ENCODE measurements at places on chromosomes 1 and 21.

DNA sequence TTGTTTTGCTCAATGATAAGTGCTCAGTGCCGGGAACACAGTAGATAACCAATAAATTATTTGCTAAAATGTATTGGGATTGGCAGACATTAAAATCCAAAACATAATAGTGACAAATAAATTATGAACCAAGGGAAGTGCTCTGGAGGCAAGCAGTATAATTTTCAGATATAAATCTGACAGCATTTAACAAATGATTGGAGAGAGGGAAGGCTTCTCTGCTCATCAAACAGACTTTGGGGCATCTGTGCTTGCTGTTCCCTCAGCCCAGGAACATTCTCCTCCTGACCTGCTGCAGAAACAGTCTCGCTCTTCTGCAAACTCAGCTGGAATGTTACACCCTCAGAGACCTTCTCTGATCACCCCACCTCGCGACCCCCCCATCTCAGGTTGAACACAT lies 2.2 kb downstream of the CD46 start:
- DNase-seq, result no peak

GRCh38 chr1:42552636-42553035 lies 89.5 kb downstream of the CCDC30 start:
- no peak for DNase-seq

DNA sequence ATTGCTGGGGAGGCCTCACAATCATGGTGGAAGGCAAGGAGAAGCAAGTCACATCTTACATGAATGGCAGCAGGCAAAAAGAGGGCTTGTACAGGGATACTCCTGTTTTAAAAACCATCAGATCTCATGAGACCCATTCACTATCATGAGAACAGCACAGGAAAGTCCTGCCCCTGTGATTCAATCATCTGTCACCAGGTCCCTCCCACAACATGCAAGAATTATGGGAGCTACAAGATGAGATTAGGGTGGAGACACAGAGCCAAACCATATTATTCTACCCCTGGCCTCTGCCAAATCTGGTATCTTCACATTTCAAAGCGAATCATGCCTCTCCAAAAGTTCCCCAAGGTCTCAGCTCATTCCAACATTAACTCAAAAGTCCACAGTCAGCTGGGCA lies 11.1 kb upstream of the MIA3 start:
- DNase-seq, result no peak

DNA sequence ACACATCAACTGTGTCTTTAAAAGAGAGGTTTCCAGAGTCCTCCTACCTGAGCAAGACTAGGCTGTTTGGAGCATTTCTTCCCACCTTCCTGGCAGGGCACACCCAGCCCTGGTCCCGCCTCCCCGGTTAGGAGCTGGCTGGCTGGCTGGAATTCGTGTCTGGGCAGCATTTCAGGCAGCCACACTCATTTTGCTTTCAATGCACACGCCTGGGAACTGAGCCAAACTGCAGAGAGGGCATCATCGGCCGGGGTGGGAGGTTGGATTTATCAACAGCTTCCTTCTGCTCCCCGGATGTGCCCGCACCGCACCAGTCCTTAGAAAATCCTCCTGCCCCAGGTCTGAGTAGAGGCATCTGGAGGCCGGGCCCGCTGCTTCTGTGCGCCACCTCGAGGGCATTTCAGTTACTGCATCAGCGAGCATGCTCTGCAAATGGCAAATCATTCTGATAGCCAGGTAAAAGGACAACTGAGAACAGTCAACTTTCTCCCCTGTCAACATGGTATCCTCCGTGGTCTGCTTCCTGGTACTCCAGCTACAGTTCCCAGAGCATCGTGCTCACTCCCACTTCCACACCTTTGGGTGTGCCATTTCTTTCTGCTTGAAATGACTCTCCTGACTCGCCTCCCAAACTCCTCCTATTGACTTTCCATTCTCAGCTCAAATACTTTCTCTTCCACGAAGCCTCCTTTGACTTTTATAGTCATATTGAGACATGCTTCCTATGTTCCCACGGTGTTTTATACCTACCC lies 20.6 kb downstream of the TCEA3 start:
- peak; percentile 92 for DNase-seq

DNA sequence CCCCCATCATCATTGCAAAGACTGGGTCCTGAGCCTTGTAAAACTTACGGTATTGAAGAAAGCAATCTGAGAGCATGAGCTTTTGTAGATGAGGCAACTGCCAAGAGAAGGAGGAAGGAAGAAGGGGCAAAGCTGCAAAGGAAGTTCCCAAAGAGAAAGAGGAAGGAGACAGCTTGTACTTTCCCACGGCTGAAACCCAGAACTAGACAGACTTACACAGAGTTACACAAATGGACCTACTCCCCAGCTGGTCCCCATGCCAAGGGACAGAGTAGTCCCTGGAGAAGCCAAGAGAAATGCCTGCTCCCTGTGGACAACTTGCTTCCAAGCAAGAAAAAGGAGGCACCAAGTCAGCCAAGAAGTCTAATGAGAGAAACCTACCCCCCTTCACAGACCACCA lies 22.6 kb downstream of the SLC5A9 start:
- no peak for DNase-seq

DNA sequence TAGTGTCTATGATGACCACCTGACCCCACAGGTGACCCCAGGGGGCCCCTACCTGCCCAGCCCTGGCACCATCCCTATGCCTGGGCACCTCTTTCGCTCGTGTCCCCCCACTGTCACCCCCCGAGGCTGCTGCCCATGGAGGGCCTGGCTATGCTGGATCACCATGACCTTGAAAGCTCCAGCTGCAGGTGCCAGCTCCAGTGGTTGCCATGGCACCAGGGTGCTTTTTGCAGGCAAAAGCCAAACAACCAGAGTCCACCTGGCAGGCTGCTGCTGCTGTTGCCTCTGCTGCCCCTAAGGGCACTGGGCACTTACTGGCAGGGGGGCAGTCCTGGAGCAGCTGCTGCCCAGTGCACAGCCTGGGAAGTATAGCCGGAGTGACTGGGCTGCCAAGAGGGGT lies 21.7 kb downstream of the ETNK2 start:
- no peak for DNase-seq

DNA sequence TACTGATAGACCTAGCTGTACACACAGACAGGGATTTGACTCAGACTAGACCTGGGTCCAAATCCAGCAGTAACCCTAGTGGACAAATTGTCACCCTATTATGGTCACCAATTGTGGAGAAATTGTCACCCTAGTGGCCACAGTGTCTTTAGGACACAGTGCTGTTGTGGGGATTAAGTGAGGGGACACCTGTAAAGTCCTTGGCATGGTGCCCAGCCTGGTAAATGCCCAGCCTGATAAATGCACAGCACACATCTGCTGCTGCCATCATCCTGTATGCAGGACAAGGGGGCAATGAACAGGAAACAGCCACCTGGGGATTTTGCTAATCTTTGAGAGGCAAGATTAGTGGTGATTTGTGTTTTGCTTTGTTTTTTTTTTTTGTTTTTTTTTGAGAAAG lies 2.3 kb downstream of the TMEM61 start:
- DNase-seq, result no peak

GRCh38 chr1:48916130-48917069 lies 139.7 kb upstream of the BEND5 start:
- peak; percentile 87 for DNase-seq

- no peak for DNase-seq
These were observed 126.4 kb downstream of the DMRTB1 start for GRCh38 chr1:53585565-53585964.

DNA sequence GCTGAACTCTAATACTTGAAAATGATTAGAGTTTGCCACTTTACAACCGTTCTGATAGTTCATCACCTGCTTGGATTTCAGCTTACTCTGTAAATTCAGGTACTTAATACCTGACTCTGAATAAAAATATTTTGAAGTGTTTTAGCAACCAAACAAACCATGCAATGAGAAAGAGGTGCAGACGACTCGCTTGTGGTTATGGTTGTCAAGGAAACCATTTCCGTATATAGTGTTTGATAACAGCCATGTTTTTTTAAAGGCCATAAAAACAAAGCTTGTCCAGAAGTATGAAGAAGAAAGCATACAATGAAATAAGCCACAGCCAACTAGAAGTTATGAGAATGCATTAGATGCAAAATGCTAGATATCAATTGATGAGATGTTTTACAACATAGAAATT lies 167.2 kb upstream of the HMCN1 start:
- peak; percentile 87 for DNase-seq

- no peak for DNase-seq
These were observed 297.6 kb upstream of the RUNX1 start for GRCh38 chr21:35346697-35347096.

- DNase-seq, result no peak
These were observed 11.8 kb upstream of the RPF1 start for GRCh38 chr1:84467298-84467697.

GRCh38 chr1:174764191-174764590 lies 235.6 kb upstream of the CACYBP start:
- DNase-seq, result no peak

- no peak for DNase-seq
These were observed 42.3 kb upstream of the SLC6A9 start for GRCh38 chr1:44073528-44073927.

- DNase-seq, result peak; percentile 76
These were observed 46.1 kb upstream of the BACE2 start for GRCh38 chr21:41121785-41122415.

DNA sequence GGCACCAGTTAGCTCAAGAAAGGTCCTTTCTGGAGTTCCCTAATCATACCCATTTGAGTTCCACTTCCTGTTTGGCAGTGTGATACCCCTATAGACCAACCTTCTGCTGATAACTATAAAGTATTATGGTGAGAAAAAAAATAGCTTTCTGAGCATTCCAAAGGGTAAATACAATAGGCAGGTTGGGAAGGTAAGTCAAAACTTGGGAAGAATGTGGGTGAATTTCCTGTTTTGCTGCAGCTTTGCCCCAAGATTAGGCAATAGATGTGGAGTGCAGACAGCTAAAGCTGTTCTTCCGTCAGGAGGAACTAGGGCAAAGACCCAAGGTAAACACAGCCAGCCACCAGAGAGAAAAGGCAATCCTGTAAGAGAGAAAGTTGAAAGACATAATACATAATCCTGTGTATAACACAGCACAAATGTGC lies 49.9 kb upstream of the GUCA2A start:
- DNase-seq, result peak; percentile 32

GRCh38 chr1:161131523-161132409 lies 701 bp downstream of the DEDD start:
- no peak for DNase-seq

GRCh38 chr1:151993734-151994496 lies at the start of gene S100A10:
Gene S100A10, minus strand, starts transcription at chr1:151993859. Its CDS starts 7,629 bp downstream, at chr1:151986230.
- peak; percentile 74 for DNase-seq

DNA sequence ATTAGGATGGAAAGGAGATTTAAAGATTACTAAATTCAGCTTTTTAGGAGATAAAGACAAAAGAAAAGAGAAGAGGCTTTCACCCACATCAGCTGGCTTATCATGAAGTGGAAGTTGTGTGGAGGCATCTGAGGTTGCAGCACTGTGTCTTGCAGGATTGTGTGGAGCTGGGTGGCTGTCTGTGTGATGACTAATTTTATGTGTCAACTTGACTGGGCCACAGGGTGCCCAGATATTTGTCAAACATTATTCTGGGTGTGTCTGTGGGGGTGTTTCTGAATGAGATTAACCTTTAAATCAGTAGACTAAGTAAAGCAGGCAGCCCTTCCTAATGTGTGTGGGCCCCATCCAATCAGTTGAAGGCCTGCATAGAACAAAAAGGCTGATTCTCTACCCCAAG lies 3.9 kb downstream of the KCNA10 start:
- DNase-seq, result no peak

DNA sequence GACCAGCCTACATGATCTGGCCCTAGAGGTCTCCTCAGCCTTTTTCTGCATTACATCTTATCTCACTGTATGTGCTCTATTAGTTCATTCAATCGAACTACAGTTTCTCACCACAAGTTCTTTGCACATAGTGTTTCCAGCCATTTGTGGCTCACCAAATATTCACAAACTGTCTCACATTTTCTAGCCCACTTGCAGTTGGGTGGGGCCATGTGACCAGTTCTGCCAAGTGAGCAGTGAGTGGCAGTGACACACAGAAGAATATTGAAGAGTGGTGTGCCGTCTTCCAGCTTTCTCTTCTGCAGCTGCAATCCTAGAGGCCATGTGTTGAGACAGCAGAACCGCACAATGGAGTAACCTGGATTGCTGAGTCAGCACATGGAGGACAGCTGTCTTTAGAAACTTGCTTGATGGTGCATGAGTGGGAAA lies 103.2 kb upstream of the ZNF644 start:
- DNase-seq, result no peak

GRCh38 chr1:46508757-46509156 lies 19.1 kb downstream of the DMBX1 start:
- peak; percentile 68 for DNase-seq

DNA sequence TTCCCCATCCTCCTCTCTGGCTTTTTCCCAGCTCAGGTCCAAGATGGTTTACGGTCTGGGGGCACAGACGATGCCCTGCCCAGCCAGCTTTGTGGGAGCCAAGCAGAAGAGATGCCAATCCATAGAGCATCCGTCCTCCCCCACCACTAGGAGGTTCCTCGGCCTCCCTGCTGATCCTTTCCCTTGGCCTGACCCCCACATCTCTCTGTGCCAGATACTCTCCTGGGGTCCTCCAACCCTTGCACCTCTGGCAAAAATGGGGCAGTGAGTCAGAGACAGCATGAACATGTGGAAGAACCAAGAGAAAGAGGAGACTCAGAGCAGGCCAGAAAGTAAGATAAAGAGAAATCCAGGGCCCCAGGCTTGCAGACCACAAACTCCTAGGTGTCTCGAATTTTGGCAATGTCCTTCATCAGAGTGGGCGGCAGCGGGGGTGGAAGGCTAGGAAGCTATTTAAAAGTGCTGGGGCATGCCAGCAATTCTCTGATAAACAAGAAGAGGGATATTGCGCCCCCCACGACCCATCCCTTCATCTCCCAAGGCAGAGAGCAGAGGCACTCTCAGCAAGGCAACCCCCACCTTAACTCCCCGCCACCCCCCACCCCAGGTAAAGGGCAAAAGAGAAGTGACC lies 11.4 kb downstream of the BLACAT1 start:
- DNase-seq, result no peak

DNA sequence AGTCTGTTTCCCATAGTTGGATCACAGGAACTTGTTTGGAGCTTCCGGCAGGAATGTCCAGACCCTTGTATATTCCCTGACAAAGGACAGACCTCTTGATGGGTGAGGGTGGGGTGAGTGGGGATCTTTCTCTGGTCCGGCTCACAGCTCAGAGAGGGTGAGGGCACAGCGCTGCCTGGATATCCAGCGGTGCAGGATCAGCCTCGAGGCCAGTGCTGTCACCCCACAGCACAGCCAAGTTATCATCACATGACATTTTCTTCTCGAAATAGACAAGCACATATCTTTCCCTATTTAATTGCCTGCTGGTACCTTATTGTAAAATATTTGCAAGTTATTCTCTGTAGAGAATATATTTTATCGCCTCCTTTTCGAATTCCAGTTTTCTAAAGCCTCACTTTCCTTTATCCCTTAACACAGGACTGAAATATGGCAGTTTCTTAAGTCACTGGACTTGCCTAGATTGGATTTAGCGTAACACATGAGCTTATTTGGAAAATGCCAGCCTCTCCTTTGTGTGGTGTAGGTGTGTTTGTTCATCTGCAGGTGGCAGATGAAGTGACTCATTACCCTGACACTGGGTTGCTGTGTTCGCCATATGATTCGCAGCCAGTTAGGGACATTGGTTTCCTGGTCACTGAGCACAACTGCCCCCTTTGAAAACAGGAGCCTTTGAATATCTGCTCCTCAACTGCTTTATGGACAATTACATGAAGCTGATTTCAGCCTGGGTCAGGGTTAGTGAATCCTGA lies 21.4 kb downstream of the CLIC6 start:
- no peak for DNase-seq
